ENCODE measurements at places on chromosomes 7 and 10. TPM values are rescaled to one million over a fixed set of nuclear protein-coding genes. Genes with fewer than 3 reads are reported as not detected.

- no peak for DNase-seq
Observed at GRCh38 chr7:79790656-79791262, 337.3 kb upstream of the MAGI2 start.

The NEURL1 gene
- polyA plus RNA-seq, result 2.9 TPM

- peak; percentile 47 for DNase-seq
Observed at GRCh38 chr10:69232252-69232651, 12.1 kb downstream of the HKDC1 start.

- no peak for DNase-seq
Observed at GRCh38 chr7:151301471-151302462, 39.8 kb upstream of the NUB1 start.

- DNase-seq, result no peak
Observed at GRCh38 chr10:86212391-86212700, 154.2 kb downstream of the GRID1 start.

The ANXA8 gene
- 0.18 TPM for polyA plus RNA-seq

All from spleen (tissue), 13 donors.